T-helper 1 cell (primary cell): ENCODE measurements at places on chromosomes 11 and 22.

- DNase-seq: no peak
These were observed 293.9 kb downstream of the NTM start for GRCh38 chr11:131664293-131664692.

- no peak for DNase-seq
These were observed 12.0 kb upstream of the PAX6 start for GRCh38 chr11:31822927-31823643.

DNA sequence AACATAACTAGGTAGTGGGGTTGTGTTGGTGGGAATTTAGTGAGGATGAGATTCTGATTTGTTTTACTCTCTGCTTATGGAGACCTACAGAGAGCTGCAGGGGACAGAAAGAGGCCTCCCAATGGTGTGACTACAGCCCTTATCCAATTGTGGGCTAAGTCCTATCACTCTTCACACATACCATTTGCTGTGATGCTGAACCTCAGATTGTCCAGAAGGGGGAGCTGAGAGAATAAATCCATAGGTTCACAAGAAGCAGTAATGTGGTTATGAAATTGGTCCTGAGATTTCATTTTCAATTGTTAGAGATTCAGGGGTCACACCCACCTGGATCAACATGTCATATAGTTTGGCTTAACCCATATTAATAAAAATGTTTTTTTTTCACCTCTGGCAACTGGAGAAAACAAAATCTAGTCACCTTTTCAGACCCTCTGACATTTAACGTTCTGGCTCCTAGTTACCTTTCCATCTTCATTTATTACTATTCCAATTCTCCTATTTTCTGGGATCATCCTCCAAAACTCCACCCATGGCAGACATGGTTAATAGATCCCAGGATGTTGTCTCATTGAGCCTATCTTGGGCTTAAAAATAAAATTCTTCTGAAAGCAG lies 53.3 kb upstream of the PTPN5 start:
- DNase-seq: peak; percentile 11

DNA sequence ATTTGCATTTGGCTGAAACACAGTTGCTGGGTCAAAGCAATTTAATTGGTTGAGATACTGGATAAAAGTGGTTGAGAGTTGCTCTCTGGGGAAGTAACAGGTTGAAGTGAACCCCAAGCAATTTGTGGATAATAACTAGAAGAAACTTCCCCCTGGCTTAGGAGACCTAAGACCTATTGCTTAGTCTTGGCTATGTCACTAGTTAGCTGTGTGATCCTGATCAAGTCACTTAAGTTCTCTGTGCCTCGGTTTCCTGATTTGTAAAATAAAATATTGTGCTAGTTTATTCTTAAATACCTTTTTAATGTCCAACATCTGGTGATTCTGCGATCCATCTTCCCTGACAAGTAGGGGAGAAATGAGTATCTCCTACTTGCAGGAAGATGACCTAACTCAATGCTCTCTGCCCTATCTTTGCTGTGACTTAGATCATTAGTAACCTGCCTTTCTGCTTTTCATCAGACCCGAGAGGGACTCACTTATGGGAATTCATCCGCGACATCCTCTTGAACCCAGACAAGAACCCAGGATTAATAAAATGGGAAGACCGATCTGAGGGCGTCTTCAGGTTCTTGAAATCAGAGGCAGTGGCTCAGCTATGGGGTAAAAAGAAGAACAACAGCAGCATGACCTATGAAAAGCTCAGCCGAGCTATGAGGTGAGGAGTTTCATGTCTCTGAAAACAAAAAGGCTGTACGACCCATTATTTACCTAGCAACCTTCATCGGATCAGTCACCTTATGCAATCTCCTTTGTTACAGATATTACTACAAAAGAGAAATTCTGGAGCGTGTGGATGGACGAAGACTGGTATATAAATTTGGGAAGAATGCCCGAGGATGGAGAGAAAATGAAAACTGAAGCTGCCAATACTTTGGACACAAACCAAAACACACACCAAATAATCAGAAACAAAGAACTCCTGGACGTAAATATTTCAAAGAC lies 37.5 kb downstream of the EHF start:
- DNase-seq: no peak

GRCh38 chr11:40187295-40187694 lies 1272.2 kb downstream of the LRRC4C start:
- DNase-seq: no peak

- no peak for DNase-seq
These were observed 619 bp downstream of the LRRC75B start for GRCh38 chr22:24592058-24592850.
